H7 (cell line): ENCODE measurements at places on chromosomes 3 and 15.

- no peak for DNase-seq
These were observed 290.5 kb downstream of the SHOX2 start for GRCh38 chr3:157815739-157816138.

- peak; percentile 92 for DNase-seq
These were observed 8.6 kb downstream of the SCN5A start for GRCh38 chr3:38640661-38641452.

GRCh38 chr3:136255672-136256406 is 5.7 kb downstream of the PCCB start:
- DNase-seq, result no peak

DNA sequence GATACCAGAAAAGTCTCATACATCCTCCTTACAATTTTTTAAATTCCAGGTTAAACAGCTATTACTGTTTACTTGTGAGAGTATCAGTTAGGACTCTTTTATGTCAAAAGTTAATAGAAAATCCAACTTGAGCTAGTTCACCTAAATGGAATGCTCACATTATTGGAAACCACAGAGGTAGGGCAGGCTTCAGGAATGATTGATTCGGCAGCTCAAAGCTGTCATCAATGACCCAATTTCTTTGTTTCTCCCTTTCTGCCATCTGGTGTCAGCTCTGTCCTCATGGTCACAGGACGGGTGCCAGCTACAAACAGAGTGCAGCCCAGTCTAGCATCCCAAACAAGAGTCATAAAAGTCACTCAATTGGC is 32.2 kb downstream of the CFAP20DC start:
- DNase-seq, result no peak

GRCh38 chr3:15977090-15977489 is 179.3 kb upstream of the ANKRD28 start:
- no peak for DNase-seq

DNA sequence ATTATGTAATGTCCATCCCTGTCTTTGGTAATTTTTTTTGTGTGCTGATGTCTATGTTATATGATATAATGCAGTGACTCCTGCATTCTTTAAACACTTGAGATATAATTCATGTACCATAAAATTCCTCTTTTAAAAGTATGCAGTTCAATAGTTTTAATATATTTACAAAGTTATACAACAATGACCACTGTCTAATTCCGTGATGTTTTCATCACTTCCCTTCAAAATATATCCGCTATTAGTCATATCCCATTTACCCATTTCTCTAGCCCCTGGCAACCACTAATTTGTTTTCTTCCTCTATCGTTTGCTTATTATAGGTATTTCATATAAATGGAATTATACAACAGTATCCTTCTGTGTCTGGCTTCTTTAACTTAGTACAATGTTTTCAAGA is 64.9 kb upstream of the SUCLG2 start:
- DNase-seq, result no peak

DNA sequence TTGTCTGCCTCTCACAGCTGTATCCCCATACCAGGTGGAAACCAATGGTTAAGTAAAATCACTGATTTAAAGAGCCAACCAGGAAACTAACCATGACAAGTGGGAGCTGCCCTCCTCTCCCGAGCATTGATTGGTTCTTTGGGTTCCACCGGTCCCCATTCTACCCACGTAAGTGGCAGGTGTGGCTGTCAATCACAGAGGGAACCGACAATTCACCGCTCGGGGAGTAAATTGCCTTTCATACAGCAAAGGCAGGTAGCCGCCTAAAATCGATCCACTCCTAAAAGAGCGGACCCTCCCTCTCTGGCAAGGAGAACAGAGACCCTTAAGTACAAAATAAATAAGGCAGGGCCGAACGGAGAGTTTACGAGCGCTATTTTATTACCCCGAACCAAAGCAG is 1.2 kb downstream of the ERC2 start:
- peak; percentile 91 for DNase-seq

DNA sequence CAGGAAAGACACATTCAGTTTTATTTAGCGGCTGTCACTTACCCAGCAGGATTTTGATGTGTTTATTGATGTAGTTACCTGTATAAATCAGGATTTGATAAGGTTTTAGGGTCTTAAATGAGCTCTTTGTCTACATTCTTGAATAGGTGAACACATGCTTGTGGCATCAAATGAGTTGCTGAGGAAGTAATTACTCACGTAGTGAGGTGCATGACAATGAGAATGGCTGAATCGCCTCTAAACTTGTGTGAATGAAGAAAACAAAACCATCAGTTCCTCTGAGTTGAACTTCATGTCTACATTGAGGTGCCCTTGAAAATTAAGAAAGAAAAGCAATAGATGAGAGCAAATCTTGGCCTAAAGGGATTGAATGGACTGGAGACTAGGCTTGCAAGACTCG is 245.6 kb upstream of the SATB1 start:
- DNase-seq, result no peak

- DNase-seq, result peak; percentile 41
These were observed 76.0 kb downstream of the TMCO5A start for GRCh38 chr15:38010395-38010794.

GRCh38 chr3:44419923-44420650 is 57.4 kb downstream of the ZNF445 start:
- DNase-seq, result no peak

GRCh38 chr3:128714887-128715491 is 11.0 kb upstream of the RAB7A start:
- DNase-seq, result no peak

- no peak for DNase-seq
These were observed 17.9 kb upstream of the AVEN start for GRCh38 chr15:34056911-34057310.

DNA sequence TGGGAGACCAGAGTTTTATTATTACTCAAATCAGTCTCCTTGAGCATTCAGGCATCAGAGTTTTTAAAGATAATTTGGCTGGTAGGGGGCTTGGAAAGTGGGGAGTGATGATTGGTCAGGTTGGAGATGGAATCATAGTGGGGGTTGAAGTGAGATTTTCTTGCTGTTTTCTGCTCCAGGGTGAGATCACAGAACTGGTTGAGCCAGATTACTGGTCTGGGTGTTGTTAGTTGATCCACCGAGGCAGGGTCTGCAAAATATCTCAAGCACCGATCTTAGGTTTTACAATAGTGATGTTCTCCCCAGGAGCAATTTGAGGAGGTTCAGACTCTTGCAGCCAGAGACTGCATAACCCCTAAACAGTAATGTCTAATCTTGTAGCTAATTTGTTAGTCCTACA is 141.0 kb downstream of the OTOL1 start:
- DNase-seq, result no peak

DNA sequence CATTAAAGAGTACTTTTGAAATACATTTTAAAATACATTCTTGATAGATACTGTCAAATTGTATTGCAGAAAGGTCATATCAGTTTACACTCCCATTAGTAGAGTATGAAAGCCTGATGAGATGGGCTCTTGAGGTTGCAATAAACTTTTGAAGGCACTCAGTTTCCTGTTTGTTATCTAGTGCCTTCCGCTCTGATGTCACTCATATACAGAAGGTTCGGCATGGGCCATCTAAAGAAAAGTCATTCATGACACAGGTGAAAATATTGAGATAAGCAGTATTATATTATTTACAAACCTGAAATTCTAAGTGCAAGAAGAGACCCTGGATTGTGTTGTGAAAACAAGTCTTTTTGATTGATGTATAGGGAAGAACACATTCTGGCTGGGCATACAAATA is 36.5 kb upstream of the DENND4A start:
- no peak for DNase-seq

GRCh38 chr3:23252122-23252521 is 49.0 kb downstream of the UBE2E2 start:
- DNase-seq, result no peak

DNA sequence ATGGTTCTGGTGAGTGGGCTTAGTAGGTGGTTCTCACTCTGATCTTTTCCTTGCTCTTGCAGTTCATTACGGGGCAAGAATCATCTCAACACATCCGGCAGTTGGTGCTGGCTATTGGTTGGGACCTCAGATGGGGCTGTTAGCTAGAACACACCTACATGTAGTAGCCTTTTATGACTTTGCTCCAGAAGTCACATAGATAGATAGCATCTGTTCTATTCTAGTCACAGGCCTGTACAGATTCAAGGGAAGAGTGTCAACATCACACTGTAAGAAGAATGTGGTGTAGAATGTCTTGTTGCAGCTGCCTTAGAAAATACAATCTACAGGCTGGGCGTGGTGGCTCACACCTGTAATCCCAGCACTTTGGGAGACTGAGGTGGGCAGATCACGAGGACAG is 15.1 kb downstream of the RAB5A start:
- DNase-seq, result no peak
